NCI-H526 treated with DMSO at 0.1 percent for 48 hours (cell line): ENCODE measurements at places on chromosomes 6 and 20.

DNA sequence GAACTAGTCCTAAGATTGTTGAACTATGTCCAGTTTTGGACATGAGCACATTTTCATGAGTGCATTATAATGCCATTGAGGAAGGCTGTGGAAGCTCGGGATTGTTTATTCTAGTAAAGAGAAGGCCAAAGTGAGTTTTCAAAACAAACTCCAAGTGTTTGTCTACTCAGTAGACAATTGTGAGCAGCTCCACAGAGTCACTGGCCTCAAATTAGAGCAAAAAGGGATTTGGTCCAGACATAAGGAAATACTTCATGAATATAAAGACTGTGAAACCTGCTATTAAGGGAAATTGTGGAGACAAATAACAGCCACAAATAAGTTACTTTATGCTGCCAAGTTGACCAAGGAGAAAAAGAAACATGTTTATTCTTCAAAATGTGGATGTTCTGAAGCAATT is 42.6 kb upstream of the PREP start:
- DNase-seq: no peak

DNA sequence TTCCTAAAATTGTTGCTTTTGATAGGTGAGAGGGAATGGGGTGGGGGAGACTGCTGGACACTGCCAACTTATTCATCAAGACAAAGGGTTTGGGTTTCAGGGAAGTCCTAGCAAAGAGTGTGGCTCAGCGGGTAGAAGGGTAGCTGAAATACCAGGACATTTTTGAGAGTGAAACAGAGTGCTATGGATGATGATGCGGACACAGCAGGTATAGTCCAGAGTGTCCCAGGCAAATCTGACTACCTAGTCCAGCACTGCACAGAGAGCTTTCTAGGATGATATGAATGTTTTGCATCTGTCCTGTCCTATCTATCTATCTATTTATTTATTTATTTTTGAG is 154.3 kb downstream of the BCAS1 start:
- DNase-seq: no peak

- no peak for DNase-seq
These were observed 102.4 kb upstream of the SUPT3H start for GRCh38 chr6:45479834-45480751.

DNA sequence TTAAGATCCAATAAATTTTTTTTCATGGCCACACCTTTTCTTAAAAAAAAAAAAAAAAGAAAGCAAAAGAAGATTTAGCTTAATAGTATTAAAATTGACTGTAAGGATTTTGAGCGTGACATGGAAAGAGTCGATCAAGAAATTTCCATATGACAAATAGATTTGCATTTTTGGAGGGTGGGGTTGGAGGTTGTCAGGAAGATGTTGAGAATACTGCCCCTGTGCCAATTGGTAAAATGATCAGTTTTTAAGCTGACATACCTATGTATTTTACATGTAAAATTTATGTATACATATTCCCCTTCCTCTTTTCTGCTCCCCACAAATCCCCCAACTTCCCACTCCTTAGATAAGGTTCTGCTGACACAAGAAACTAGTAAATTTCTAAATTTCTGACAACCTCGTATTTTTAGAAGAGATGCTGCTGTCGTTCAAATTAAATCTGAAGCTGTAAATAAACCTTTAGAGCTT is 520.9 kb downstream of the CD83 start:
- DNase-seq: peak; percentile 46

- no peak for DNase-seq
These were observed 451.6 kb downstream of the FRK start for GRCh38 chr6:115609111-115609510.
